Hypothalamus (tissue), 51 donors: ENCODE measurements at places on chromosomes 1 and 21.

- no peak for DNase-seq
Measured at GRCh38 chr1:220093361-220094015, 444 bp upstream of the IARS2 start.

DNA sequence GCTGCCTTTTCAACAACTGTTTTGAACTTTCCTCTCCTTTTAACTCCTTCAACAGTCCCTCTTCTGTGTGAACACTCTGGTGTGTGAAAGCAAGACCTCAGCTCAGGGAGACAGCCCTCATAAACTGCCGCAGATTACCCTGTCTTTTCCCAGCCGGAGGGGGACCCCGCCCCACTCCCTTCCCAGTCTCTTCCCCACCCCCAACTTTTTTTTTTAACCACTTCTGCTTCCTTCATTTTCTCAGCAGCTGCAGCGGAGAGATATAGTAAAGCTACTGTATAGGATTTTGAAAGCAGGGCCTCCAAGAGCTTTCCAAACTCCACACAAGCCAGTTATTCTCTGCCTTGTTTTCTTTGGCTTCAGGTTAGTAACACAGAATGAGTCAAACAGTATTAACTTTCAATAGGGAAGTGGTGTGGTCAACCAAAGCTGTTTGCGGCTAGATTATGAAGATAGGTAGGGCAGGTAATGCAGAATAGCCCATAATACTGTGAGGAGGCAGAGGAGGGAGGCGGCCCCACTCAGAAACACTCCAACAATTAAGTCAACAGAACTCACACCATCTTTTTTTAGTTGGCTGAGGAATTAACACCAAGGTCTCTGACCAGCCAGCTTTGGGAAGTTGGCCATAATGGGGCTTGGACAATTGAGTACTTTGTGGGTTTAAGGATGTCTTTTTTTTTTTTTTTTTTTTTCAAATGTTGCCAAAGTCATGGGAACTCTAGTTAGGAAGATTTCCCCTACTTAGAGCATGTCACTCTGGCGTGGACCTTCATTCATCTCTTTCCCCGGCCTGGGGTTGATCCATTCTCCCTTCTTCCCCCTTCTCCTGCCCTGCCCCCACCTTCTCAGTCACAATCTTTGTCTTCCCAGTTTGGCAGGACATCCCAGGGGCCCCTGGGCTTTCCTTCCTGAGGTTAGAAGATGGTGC lies 177.0 kb downstream of the CLIC6 start:
- DNase-seq: no peak

GRCh38 chr1:156492591-156493080 lies 7.9 kb downstream of the MEF2D start:
- DNase-seq: no peak

DNA sequence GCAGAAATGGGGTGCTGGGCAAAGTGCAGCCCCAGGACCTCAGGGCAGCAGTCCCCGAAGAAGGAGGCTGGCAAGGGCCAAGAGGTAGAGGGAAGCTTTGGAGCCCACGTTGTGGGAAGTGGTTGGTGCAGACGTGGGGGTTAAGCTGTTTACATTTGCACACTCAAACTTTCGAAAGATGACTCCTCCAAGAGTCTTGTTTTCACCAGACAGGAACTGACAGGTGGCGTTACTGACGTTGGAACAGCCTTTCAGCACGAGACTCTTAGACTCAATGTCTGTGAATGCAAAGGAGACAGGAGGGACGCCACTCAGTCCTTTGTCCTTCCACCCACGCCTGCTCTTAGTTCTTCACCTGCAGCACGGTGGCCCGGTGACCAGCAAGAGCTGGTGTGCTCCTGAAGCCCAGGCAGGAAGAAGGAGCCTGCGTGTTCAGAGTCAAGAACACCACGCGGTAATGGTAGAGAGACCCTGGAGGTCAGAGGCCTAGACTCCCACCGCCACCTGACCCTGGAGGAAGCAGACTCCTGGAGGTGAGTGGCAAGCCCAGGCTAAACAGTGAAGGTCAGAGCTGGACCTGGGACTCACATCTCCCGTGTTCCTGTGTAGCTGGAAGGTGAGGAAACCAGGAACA lies 15.9 kb downstream of the LYPD8 start:
- no peak for DNase-seq

DNA sequence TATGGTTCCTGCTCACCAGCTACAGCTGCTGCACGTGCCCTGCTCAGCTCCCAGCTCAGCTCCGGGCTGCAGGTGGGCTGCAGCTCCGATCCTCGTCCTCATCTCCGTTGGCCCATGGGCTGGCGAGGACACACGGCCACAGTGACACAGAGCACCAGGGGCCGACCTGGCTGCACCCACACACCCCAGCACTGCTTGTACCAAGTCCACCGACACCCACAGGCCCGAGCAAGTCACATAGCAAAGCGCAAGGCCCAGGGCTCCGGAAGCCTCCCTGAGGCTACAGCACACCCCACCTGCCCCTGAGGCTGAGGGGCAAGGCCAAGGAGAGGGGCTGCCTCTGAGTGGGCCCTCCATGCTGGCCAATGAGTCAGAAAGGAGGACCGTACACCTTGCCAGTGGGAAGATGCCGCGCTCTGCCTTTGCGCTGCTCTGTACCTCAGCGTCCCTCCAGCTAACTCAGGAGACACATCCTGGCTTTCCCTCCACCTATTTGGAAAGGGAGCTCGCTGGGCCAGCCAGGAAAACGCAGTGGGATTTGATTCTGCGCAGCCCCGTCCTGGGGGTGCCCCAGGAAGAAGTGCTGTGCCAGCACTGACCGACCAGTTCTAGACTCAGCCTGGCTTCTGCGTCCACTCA lies 124.8 kb downstream of the SIK1 start:
- DNase-seq: no peak

GRCh38 chr1:48206371-48206770 lies 16.1 kb upstream of the SLC5A9 start:
- no peak for DNase-seq

DNA sequence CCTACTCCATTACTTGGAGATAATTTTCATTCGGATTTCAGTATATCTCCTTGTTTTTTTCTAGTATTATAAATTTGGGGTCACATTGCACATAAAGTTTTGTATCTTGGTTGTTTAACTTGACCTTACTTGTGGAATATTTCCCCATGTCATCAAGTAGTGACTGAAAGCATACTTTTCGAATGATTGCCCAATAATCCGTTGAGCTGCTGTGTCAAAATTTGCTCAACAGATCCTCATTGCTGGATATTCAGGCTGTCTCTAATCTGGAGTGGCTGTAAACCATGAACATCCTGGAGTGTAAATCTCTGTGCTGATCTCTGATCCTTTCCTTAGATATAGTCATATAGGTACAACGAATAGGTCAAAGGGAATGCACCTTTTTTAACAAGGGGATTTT lies 4.9 kb downstream of the NIPAL3 start:
- DNase-seq: no peak

DNA sequence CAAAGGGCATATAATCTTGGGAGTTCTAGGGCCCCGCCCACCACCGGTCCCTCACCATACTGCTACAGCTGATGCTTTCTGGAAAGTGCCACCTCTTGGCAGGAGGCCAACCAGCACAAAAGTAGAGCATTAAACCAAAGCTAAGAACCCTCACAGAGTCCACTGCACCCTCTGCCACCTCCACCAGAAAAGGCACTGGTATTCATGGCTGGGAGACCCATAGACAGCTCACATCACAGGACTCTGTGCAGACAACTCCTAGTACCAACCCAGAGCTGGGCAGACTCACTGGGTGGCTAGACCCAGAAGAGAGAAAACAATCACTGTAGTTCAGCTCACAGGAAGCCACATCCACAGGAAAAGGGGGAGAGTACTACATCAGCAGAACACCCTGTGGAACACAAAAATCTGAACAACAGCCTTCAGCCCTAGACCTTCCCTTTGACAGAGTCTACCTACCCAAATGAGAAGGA lies 10.8 kb downstream of the THEM4 start:
- no peak for DNase-seq

GRCh38 chr1:112057736-112058135 lies 68.3 kb upstream of the KCND3 start:
- no peak for DNase-seq

- DNase-seq: no peak
Measured at GRCh38 chr1:41661428-41662060, 177.1 kb upstream of the EDN2 start.

- no peak for DNase-seq
Measured at GRCh38 chr21:29184037-29184436, 53.6 kb downstream of the MAP3K7CL start.

DNA sequence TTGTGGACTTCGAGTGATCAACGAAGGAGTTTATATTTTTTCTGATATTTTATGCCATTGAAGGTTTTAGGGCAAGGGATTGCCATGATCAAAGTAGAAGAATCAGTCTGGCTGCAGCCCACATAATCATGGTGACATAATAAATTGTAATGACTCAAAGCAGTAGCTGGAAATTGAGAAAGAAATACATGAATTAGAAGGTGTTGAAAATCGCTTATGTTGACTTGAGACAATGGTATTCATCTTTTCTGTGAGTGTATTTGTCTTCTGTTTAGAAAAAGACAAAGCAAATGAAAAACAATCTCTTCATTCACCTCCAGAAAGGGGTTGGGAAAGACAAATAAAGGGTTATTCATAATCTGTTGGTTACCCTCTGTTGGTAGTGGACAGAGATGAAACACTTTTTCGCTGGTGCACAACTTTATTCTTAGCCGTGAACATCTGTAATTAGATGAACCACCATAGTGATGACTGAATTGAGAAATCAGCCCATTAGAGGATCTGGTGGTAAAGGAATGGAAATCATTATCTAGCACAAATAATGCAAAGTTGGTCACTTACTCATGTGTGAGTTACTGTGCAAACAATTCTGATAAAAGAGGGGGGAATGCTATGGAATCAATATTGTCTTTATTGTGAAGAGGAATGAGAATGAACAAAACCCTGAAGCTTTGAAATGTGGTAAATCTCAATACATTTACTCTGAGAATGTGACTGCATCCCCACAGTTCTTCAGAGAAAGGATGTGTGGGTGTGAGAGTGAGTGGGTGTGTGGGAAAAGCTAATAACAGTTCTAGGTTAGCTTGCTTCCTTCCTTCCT lies 121.8 kb downstream of the NTNG1 start:
- no peak for DNase-seq

DNA sequence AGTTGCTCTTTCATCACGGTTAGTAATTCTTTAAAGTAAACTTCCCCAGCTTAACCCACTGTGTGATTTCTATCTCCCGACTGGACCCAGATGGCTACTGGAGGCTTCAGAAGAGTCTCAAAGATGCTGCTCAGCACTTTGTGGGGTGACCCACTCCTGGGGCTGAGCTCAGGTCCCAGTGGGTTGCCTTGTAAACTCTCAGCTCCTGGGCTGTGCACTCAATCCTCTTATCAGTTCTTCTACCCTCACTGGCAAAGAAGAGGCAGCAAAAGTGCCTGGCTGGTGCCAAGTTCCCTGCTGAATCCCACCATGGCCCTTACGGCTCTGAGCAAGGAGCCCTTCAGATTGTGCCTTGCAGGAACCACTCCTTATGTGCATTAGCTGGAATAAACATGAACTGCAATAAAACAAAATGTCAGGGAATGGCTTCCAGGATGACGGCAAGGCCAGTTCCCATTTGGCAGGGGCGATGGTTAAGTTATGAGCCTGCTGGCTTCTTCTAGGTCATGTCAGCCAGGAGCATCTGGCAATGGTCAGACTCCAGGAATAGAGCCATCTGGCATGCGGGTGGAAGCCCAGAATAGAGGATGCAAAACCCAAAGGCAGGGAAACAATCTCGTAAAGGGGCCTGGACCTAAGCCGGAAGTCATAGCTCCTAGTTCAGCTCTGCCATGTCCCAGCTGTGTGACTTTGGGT lies 6.8 kb downstream of the MYOC start:
- DNase-seq: peak; percentile 4

- DNase-seq: no peak
Measured at GRCh38 chr1:52635321-52636089, 2.5 kb downstream of the SHISAL2A start.

DNA sequence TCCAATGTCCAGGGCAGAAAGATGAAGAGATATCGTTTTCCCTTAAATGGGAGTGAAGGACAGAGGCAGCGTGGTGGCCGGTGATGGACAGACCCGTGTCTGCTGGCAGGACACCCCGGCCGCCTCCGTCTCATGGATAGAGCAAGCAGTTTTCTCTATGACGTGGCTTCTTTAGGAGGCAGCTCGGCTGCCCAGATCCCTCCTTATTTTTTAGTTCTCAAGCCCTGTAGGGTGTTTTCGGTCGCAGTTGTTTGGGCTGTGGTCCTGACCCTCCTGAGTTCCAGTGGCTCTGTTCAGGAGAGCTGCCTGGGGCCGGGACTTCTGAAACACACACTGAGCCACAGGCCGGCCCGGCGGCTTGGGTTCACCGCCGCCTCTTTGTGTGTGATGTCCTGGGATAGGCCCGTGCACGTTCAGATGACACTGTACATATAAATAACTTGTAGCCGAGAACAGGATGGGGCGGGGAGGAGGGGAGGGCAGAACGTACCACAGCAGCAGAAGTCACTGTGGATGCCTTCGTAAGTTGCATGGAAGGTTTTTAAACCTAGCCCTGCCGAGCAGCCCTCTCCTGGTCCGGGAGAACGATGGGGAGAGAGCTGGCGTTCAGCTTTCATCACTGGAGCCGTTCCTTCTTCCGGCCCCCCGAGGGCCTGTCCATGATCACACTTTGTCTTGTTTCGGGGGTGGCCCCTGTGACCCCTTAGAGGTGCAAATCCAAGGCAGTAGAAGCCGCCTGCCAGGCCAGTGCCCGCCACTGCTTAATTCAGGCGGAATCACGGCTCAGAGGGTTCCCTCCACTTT lies 65.2 kb downstream of the SIK1 start:
- DNase-seq: no peak

- no peak for DNase-seq
Measured at GRCh38 chr1:33740040-33740744, 123.7 kb upstream of the HMGB4 start.

- DNase-seq: no peak
Measured at GRCh38 chr1:201870397-201870796, 18.3 kb upstream of the SHISA4 start.

DNA sequence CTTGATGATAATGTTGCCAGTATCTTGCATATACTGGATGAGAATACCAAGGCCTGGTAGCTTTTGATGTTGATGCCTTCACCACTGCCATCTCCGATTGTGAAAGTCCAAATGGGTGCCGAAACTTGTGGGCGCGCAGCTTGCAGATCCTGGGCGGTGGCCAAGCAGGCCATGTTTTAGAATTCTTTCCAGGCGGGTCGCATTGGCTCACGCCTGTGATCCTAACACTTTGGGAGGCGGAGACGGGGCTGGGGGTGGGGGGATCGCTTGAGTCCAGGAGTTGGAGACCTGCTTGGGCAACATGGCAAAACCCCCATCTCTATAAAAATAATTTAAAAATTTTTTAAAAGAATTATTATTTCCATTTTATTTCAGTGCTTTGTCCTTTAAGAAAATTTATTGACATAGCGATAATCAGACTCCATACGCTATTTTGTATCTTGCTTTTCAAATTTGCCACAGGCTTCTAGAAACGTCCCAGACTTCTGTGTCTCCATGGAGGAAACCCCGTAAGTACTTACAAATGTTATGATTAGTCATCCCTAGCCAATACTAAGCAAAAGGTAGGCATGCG lies 592 bp upstream of the ZNF326 start:
- DNase-seq: no peak

- DNase-seq: no peak
Measured at GRCh38 chr21:46205166-46205565, 20.9 kb upstream of the SPATC1L start.

GRCh38 chr1:5688081-5689077 lies 303.8 kb downstream of the NPHP4 start:
- no peak for DNase-seq

GRCh38 chr21:36973986-36974850 lies 7.7 kb upstream of the HLCS start:
- DNase-seq: no peak
